Tibial nerve (tissue), 4 donors: ENCODE measurements at places on chromosomes 6 and 20. TPM values are rescaled to one million over a fixed set of nuclear protein-coding genes. Genes with fewer than 3 reads are reported as not detected.

- no peak for DNase-seq
Observed at GRCh38 chr6:106832766-106833510, 141.6 kb downstream of the CD24 start.

DNA sequence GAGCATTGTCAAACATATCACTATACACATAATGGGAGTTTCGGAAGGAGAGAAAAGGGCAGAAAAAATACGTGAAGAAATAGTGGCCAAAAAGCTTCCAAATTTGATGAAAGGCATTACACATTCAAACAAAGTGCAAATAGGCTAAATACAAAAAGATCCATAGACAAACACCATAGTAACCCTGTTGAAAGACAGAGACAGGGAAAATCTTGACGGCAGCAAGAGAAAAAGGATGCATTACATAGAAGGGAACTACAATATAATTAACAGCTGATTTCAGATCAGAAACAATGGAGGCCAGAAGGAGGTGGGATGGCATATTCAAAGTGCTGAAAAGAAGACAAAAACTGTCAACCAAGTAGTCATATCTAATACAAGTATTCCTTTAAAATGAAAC lies 170.8 kb downstream of the MRPL14 start:
- DNase-seq: no peak

MRAP2 gene
- 7.6 TPM for total RNA-seq

TNXB gene
- total RNA-seq: 547 TPM

DNA sequence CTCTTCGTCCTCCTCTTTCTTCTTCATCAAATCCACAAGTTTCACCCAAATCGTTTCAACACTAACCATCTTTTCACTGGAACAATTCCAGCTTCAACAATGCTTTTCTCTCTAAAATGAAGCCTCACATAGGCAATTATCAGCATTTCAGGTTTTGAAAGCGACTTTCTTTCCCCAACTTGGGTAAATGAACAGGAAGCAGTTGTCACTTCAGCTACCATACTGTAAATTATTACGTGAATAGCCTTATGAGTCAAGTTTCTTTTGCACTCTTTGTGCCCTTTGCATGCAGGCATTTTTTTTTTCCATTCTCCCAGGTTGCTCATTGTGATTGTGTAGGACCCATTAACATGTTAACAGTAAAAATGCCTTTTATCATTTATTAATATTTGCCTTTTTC lies 121.7 kb upstream of the BTBD3 start:
- DNase-seq: no peak

FKBP1C gene
- total RNA-seq: not detected

GRCh38 chr20:47847884-47848485 lies 62.7 kb upstream of the SULF2 start:
- no peak for DNase-seq

PLCB1 gene
- 52.8 TPM for total RNA-seq

DNA sequence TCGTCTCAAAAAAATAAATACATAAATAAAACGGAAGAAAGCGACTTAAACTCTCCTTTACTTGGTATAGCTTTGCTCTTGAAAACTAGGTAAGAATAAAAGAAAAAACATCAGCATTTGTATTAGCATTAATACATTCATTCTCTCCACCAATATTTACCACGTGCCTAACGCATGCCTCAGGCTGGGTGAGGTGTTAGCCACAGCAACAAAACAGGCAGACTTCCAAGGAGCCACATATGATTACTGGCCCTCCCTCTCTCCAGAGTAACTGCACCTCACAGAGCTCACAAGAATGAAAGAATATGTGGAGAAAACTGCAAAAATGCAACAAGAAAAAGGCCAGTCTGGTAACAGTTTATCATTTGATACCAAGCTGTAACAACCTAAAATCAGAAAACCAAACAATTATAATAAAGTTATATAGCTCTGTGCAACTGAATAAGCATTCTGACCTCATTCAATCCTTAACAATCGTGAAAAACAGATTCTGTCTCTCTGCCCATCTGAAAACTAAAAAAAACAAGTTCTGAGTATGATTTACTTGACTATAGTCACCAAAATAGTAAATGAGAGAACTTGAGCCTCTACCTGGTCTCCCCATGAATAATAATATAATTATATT lies 5.2 kb downstream of the NAPB start:
- no peak for DNase-seq

DNA sequence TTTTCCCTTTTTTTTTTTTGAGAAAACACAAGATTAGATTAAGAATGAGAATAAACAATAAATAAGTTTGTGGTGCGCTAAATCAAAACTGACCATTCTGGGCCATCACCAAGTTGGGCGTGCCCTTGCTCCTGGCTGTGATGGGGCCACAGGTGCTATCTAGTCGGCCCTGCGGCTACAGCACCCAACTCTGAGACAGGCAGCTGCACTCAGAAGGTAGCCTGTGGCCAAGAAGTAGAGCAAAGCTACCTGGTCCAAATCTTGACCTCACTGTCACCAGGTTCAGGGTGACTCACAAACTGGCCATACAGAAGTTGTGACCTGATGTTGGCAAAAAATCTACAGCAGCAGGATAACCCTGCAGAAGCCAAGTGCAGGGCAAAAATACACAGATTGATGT lies 3.4 kb downstream of the TXNDC5 start:
- DNase-seq: no peak

- DNase-seq: no peak
Observed at GRCh38 chr6:105898286-105898685, 187.8 kb upstream of the PRDM1 start.

DNA sequence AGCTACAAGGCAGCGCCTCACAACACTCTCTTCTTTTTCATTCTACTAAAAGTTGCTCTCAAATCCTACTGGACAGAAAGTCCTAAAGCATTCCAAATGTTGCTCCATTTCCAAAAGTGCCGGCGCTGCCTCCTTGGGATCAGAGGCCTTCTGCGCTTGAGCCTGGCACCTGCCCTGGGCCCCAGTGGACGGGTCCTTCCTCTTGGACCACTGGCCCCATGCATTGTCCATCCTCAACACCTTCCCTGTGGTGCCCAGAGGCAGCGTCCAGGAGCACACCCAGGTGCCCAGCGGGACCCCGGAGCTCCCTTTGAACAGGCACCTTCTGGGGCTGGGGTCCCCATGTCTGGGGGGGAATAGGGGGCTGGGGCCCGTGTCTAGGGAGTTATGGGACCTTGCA lies 205.2 kb downstream of the ERMARD start:
- no peak for DNase-seq

GRCh38 chr6:106750142-106750918 lies 121.0 kb downstream of the QRSL1 start:
- no peak for DNase-seq

DNA sequence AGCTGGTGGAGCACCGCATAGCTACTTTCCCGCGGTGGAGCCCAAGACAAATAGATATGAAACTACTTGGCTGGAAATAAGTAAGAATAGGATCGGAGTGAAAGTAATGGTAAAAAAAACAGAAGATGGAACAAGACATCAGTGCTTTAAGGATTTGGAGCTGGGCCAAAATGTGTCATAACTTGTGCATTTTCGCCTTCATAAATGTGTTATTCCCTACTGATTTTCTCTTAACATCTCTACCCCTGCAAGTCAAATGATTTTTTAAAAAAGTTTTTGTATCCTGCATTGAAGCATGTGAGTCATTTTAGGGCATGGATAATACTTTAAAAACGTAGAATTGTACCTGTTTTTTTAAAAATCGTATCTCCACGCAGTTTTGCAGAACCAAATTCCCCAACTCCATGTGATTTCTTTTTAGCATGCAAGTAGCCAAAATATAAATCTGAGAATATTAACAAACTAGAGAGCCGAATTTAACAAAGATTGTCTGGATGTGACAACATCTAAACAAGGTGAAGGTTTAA lies 882 bp upstream of the FAM184A start:
- DNase-seq: no peak

GRCh38 chr6:43798688-43799444 lies 28.9 kb downstream of the VEGFA start:
- no peak for DNase-seq

MUC21 gene
- total RNA-seq: not detected

DNA sequence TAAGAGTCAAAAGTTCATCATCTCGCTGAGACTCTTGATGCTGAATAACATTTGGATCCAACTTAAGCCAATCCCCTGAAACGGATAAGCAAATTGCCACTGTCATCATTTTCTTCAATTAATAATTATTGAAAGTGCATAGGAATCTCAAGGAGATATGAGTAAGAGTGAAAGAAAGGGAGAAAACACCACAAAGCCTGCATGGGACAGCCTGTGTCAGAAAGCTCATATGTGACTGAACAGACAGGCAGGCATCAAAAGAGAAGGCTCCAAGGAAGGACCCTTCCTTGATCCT lies 13.3 kb downstream of the ATXN1 start:
- DNase-seq: no peak

GRCh38 chr6:42821846-42822245 lies 40.0 kb downstream of the BICRAL start:
- no peak for DNase-seq

- no peak for DNase-seq
Observed at GRCh38 chr20:3101737-3102574, 17.4 kb upstream of the AVP start.

- no peak for DNase-seq
Observed at GRCh38 chr6:122818866-122819265, 29.8 kb downstream of the SMPDL3A start.

DNA sequence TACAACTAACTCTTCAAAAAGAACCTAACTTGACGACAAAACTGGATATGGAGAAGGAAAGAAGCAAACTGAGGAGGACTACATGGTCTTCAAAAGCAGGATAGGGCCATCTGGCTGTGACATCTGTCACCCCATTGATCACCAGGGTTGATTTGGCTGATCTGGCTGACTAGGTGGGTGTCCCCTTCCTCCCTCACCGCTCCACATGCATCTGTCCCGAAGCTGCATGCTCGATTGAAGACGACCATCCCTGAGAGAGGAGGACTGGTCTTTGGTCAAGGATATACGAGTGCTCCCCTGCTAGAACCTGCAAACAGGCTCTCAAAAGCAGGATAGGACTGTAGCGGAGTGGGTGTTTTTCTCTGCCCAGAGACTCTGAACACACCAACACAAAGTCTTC lies 21.7 kb downstream of the CPNE1 start:
- no peak for DNase-seq

SRSF3 gene
- total RNA-seq: 208 TPM

PI3 gene
- not detected for total RNA-seq

DNA sequence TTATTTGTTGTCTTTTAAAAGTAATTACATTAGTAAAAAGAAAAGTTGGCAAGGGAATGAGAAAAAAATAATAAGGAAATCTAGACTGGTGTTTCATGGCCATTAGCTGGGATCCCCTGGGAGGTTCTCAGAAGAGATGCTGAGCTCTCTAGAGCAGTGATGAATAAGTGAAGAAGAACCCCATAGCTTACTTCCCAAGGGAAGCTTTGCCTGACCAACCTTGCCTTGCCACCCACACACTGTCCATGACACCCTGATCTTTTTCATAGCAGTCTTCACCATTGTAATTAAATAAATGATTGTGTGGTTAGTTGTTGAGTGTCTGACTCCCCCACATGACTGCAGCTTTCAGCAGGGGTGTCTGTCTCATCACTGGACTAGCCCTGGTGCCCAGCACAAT lies 5.9 kb downstream of the C6orf163 start:
- DNase-seq: no peak

RIPOR3 gene
- total RNA-seq: 36.9 TPM

GRCh38 chr6:27260836-27261375 lies 13.4 kb downstream of the PRSS16 start:
- DNase-seq: no peak

DNA sequence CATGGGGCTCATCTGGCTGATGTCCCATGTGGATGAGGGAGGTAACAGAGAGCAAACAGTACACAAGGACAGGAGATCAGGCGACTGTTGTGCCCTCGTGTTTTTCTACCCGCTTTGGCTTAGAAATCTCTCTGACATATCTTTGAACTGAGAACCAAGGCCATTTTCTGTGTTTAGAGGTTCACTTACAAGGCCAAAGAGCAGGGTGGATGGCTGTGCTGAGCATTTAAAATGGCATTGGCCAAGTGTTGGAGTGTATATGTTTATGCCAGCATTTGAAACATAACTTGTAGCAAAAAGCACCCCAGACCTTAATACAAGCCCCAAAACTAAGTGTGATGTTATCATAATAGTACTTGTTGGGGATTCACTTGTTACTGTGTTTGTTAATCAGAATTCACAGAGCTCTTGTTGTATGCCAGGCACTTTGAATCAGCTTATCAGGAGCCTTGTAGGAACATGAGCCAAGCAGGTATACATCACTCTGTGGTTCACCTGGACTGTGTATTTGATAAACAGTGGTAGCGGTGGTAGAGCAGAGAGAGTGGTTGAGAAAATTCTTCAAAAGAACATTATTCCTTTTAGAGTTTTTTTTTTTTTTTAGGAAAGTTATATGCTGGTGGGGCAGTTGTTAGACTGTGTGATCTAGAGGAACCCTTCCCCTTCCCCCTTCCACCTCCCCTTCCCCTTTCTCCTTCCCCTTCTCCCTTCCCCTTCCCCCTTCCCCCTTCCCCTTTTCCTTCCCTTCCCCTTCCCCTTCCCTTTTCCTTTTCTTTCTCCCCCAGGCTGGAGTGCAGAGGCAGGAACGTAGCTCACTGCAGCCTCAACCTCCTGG lies 71.3 kb downstream of the ATRN start:
- no peak for DNase-seq

PTCHD4 gene
- 2.9 TPM for total RNA-seq

DPM1 gene
- total RNA-seq: 43.3 TPM

DACT2 gene
- total RNA-seq: 1.5 TPM

- DNase-seq: no peak
Observed at GRCh38 chr6:78538002-78538401, 329.3 kb upstream of the IRAK1BP1 start.

- no peak for DNase-seq
Observed at GRCh38 chr6:16851044-16851540, 89.8 kb upstream of the ATXN1 start.
